ENCODE measurements at places on chromosomes 5 and 9. TPM values are rescaled to one million over a fixed set of nuclear protein-coding genes. Genes with fewer than 3 reads are reported as not detected.

GRCh38 chr5:110361471-110361870 is 365.0 kb downstream of the TMEM232 start:
- DNase-seq, result no peak

DNA sequence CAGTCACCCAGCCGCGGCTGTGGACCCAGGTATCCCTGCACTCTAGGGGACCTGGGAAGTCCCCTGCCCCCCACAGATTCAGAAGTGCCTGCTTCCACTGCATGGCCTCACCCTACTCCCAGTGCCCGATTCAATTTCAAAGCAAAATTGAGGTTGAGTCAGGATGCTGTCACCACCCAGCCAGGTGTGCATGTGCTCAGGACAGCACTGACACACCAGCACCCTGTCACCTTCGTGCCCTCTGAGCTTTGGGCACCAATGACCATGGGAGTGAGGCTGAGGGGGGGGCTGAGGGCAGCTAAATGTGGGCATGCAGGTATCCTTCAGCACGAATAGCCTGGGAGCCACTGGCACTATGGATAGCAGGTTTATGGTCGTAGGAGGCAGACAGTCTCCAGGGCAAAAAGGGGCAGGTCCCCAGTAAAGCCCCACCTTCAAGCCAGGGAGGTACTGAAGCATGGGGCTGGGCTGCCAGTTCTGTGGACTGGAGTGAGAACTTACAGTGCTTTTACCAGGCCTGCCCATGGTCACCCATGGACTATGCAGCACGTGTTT is 1151.6 kb upstream of the CDH6 start:
- no peak for DNase-seq

GRCh38 chr5:73022471-73023169 is 66.8 kb downstream of the FCHO2 start:
- DNase-seq, result no peak

DNA sequence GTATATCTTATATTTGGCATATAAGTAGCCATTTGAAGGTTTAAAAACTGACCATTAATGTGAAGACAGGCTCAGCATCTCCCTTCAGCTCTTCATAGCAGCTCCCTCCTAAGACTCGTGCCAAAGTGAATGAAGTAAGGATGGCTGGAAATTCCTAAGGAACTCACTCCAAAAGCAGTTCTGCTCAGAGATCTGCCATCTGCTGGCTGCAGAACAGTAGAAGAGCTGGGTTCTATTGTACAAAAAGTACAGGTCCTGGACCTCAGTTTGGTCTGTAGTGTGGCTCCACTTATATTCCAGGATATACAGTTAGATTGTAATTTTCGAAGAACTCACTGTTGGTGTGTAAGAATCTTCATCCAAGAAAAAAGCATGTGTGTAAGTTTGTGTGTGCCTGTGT is 104.9 kb upstream of the RUSC2 start:
- DNase-seq, result no peak

GRCh38 chr5:143806579-143806978 is 5.4 kb upstream of the HMHB1 start:
- no peak for DNase-seq

DNA sequence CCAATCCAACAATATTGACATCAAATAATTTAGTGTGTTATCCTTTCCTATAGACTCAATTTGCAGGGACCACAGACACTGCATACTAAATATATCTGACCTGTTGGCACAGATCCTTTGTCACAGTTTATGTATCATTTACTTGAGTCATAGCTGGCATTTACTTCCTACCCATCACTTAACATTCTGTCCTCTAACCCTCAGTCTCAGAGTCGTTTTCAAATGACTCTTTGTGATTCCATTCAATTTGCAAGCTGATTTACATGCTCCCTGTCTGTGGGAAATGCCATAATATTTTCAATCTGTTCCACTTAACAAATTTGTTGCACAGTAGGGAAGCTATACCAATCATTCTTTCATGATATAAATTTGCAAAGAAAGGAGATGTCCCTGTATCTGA is 265.7 kb upstream of the EDIL3 start:
- DNase-seq, result no peak

GRCh38 chr5:157543825-157544622 is 31.6 kb downstream of the ADAM19 start:
- no peak for DNase-seq

DNA sequence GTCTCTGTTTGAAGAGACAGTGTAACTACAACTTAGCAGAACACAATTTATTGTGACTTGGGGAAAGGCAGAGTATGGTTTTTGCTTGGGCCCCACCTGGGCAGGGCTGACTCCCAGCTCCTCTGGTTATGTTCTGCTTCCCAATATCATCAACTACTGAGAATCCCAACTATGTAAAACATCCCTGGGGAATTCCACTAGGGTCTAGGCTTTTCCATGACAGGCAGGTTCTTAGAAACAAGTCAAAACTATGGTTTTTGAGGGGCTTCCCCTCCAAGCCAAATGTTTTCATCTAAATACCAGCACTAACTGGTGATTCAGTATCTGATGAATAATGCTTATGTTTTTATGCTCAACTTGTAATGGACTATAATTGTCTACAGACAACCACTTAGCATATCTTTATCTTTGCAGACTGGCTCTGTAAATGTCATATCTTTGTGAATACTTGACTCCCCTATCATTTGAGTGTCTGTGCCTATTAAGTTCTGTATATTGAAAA is 409.5 kb downstream of the PDE4D start:
- DNase-seq, result peak; percentile 80

GRCh38 chr9:137522746-137523455 is 27.3 kb downstream of the PNPLA7 start:
- DNase-seq, result no peak

GRCh38 chr5:103562453-103563157 is at the start of gene NUDT12:
Gene NUDT12, minus strand, starts transcription at chr5:103562789. Its CDS starts 2,541 bp downstream, at chr5:103560248.
- DNase-seq, result no peak

GRCh38 chr5:142287096-142287972 is 37.5 kb downstream of the SPRY4 start:
- no peak for DNase-seq

DNA sequence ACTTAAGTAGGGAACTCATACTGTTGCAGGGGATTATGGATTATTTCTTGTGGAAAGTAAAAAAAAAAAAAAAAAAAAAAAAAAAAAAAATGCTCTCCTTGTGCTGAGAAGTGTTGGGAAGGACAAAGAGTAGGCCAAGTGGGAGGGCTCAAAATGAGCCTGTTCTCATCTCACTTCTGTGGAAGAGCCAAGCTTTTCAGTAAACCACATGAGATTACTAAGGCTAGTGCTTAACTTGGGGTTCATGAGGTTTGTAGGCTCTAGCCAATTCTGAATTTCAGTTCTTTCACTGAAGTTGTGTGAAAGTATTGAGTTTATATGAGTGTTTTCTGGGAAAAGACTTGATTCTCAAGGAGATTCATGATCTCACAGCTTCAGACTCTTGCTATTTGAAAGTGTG is 23.0 kb upstream of the CEP78 start:
- no peak for DNase-seq

DNA sequence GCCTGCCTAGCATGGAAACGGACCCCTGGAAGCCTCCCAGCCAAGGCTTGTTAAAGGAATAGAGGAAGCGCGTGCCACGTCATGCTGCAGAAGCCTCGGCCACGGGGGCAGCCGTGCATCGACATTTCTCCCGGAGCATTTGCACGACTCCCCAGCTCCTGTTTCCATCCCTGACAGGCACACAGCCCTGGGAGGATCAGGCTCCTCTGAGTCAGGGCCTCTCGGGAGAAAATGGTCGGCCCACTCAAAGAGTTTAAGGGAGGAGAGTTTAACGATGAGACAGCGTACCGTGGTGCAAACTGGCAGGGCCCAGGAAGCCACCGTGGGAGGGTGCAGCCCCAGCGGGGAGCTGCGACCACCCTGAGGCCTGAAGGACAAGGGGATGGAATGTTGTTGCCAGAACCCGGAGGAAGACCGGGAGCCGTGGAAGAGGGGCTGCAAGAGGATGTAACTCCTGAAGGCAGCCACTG is 213.6 kb downstream of the PAX5 start:
- DNase-seq, result no peak

DNA sequence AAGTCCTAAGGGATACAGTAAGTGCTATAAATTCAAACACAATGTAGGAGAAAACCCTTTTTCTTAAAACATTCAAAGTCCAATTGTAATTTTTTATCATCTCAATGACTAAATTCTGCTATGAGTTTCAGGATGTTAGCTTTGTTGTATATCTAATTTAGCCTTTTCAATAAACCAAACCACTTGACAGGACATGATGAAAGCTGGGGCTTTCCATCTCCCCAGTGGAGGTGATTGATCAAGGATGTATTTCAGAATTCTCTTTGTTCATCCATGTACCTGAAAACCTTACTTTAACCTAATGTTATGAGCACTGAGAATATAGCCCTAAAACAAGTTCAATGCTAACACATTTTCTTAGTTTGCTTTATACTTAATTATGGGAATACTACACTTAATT is 639.0 kb upstream of the ITGA1 start:
- DNase-seq, result no peak

DNA sequence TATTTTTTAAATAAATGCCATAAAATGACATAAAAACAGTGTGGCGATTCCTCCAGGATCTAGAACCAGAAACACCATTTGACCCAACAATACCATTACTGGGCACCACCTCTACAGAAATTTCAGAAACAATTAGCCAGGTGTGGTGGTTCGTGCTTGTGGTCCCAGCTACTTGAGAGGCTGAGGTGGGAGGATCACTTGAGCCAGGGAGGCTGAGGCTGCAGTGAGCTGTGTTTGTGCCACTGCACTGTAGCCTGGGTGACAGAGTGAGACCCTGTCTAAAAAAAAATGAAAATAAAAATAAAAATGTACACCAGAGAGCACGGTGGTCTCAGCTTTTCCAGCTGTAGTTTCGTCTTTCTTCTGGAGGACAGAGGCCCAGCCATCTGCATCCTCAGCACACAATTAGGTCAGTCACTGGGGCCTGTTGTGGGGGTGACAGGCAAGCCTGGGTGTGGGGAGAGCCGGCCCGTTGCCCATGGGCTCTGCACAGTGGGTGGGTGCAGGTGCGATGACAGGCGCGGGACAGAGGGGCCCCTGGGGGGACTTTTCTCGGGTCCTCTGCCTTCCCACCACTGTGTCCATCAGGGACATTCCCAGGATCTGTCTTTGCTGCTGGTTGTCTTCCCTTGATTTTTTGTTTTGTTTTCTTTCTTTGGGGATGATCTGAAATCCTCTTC is 9.8 kb downstream of the COL5A1 start:
- no peak for DNase-seq

DNA sequence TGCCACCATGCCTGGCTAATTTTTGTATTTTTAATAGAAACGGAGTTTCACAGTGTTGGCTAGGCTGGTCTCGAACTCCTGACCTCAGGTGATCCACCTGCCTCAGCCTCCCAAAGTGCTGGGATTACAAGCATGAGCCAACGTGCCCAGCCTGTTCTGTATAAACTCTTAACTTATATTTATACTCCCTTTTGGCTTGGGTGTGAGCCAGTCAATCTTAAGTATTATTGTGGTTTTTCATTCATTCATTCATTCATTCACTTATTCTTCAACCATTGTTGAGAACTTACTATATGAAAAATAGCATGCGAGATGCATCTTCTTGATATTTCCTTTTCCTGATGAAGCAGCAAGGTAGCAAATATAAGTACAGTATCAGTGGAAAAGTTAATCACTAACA is 132.9 kb downstream of the ADGRV1 start:
- no peak for DNase-seq

DNA sequence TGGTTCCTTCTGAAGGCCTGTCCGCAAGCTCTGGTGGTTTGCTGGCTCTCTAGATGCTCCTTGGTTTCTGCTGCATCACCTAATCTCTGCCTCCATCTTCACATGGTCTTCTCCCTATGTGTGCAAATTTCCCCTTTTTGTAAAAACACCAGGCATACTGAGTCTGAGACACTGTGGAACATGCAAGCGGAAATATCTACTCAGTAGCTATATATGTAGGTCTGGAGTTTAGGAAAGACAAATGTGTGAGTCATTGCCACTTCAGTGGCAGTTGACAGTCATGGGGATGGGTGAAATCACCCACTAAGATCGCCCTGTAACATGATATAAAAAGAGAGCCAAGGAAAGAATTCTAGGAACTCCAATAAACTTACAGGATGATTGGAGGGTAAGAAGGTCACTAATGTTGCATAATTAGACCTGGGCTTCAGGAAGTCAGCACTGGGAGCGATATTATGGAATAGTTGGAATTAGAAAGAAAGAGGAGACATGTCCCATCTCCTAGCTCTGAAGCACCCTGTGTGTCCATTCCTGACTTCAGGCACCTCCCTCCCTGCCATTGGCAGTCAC is 22.7 kb upstream of the UBLCP1 start:
- no peak for DNase-seq

GRCh38 chr9:89116064-89116804 is 62.4 kb downstream of the SHC3 start:
- DNase-seq, result no peak

GRCh38 chr5:35230038-35230611 is at the start of gene PRLR:
Gene PRLR, minus strand, starts transcription at chr5:35230487. Its CDS starts 140,867 bp downstream, at chr5:35089620.
- DNase-seq, result peak; percentile 19

DNA sequence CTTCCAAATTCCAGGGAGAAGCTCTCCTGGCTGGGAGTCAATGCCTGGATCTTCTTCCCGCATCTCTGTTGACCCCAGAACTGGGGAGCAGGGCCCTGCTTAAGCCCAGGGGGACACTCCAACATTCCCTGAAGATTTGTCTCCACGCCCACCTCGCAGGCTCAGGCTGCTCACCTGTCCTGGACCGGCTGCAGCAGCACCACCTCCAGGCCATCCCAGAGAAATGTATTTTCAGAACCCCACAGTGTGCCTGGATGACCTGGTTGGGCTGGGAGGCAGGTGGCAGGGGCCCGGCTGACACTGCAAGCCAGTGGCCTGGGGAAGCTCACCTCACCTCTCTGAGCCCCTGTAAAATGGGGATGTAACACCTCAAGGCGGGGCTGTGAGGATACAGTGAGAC is 27.1 kb upstream of the ZBTB43 start:
- no peak for DNase-seq

DNA sequence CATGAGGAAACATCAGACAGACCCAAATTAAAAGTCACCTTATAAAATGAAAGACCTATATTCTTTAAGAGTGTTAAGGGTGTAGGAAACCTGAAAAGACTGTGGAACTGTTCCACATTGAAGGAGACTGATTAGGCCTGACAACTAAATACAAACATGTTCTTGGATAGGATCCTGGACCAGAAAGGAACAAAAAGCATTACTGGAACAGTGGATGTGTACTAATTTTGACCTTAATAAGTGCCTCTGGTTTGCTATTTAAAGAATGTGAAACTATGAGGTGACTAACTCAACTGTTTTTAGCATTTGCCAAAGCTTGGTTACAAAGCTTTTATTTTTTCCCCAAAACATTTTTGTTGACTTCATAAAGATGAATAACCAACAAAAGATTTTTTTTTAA is 340.6 kb downstream of the CAAP1 start:
- no peak for DNase-seq

SYK gene
- 15.7 TPM for total RNA-seq

SPOCK1 gene
- total RNA-seq, result 31.4 TPM

OR1Q1 gene
- total RNA-seq, result not detected

NMUR2 gene
- total RNA-seq, result not detected

SLC25A2 gene
- 0.29 TPM for total RNA-seq

RASA1 gene
- 40.5 TPM for total RNA-seq

C1QTNF2 gene
- total RNA-seq, result 0.22 TPM

INSL6 gene
- total RNA-seq, result not detected

HAPLN1 gene
- 0.07 TPM for total RNA-seq

MSX2 gene
- 3.7 TPM for total RNA-seq

PTGES gene
- total RNA-seq, result 15.3 TPM

TMEM232 gene
- 0.86 TPM for total RNA-seq

GFI1B gene
- total RNA-seq, result not detected

GPR150 gene
- total RNA-seq, result not detected

NUTM2G gene
- not detected for total RNA-seq

PIP5KL1 gene
- total RNA-seq, result 0.87 TPM

MIGA2 gene
- total RNA-seq, result 18.0 TPM

LEAP2 gene
- 0.35 TPM for total RNA-seq

GRM6 gene
- total RNA-seq, result not detected

Data from epithelial cell of proximal tubule (primary cell).